ENCODE measurements at places on chromosomes 2 and 18. TPM values are rescaled to one million over a fixed set of nuclear protein-coding genes. Genes with fewer than 3 reads are reported as not detected.

DNA sequence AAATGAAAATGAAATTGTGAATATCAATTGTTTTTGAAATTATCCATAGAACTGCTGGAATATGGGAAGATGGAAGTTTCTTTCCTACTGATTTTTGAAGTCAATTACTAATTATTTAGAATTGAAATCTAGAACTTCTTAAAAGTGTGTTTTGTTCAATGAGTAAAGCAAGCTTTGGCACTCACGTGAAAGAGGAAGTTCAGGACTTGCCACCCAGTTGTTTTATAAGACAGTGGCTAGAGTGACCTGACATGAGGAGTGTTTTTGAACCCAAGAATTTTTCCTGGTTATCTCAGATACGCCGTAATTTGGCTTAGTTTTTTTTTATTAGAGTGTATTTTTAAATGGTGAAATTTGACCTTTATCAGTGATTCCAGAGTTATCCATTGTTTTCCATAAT, 3.5 kb downstream of the MXD1 start:
- no peak for DNase-seq

DNA sequence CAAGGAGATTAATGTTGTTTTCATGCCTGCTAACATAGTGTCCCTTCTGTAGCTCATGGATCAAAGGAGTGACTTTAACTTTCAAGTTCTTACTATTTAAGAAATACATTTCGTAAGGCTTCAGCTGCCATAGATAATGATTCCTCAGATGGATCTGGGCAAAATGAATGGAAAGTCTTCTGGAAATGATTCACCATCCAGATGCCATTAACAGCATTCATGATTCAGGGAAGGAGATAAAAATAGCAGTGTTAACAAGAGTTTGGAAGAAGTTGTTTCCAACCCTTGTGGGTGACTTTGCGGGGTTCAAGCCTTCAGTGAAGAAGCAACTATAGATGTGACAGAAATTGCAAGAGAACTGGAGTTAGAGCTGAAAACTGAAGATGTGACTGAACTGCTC, 17.0 kb downstream of the VRK2 start:
- no peak for DNase-seq

DNA sequence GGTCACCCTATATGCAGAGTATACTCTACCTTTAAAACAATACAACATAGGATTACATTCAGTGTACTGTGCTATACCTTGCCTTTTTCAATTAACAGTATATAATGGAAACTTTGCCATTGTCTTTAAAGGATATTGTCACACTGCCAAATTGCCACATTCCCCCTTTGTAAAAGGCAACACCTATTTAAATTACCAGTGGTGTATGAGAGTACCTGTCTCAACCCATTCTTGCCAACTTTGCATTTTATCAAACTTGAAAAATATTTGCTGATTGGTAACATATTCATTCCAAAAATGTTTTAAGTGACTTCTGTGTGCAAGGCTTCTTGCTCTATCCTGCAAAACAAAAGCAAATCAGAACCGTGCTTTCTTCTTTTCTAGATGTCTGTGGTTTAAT, 92.9 kb downstream of the FMNL2 start:
- no peak for DNase-seq

The DYTN gene
- not detected for total RNA-seq

The NEB gene
- total RNA-seq: 13.2 TPM
